ENCODE measurements at places on chromosomes 3 and 15.
A peak's percentile ranks its signal among the peaks of the same experiment; 100 is the strongest.

DNA sequence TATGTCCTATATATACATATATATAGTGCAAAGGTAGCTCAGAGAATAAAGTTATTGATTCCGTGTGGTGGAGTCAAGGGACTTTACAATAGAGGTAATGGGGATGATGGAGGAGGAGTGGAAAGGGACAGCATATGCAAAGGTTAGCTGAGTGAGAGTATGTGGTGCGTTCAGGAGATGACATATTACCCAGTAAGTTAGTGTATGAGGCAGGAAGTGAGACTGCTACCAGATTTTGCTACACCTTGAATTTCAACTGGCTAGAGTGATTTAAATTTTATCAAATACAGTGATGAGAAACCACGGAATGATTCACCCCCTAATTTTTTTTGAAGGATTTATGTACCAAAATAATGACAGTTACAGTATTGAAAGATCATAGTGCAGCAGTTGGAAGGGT lies 2.8 kb downstream of the ACTL6A start:
- DNase-seq = no peak

DNA sequence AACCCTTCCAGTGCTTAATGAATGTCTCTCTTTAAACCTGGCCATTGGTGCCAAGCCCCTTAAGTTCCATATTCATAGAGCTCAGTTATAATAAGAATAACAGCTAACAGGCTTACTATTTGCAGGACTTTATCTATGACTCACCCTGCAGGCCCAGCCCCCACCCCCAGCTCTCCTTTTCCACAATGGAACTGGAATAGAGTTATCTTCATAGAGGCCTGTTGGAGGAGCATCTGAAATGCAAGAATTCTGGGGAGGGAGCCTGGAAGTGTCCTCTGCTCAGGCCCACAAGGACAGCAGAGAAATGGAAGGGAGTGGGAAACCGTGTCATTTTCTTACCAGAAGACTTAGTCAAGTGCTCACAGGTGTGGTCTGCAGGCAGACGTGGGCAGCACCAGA lies 52.8 kb downstream of the SEMA5B start:
- DNase-seq = no peak

DNA sequence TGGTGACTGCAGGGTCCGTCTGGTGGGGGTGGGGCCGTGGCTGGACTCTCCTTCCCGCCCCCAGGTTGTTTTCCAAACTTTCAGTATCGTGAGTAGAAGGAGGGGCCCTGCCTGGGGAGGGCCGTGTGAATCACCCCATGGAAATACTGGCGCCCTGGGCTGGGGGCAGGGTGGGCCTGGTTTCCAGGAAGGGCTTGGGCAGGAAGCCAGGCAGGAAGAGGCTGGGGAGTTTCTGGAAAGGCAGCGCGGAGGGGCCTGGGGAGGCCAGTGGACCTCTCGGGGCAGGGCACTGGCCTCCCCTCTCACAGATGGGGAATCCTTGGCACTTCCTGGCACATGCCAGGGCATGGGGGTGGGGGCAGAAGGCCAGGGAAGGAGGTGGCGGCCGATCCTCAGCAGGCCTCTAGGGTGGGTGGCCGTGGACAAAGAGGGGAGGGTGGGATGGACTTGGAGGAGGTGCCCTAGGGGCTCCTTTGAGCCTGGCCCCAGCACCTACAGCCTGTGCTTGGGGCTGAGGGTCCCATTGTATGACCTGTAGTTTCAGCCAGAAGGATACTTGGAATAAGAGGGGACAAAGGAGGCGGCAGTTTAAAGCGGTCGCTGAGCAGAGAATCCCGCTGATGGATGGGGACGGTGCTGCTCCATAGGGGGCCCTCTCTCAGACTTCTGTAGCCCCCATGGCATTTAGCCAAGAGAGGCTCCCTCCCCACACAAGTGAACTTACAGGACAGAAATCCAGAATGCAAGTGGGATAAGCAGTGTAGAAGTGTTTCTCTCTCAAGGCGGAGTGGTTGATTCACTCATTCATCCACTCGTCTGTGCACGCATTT lies 56.5 kb upstream of the GATA2 start:
- peak; percentile 88 for DNase-seq

DNA sequence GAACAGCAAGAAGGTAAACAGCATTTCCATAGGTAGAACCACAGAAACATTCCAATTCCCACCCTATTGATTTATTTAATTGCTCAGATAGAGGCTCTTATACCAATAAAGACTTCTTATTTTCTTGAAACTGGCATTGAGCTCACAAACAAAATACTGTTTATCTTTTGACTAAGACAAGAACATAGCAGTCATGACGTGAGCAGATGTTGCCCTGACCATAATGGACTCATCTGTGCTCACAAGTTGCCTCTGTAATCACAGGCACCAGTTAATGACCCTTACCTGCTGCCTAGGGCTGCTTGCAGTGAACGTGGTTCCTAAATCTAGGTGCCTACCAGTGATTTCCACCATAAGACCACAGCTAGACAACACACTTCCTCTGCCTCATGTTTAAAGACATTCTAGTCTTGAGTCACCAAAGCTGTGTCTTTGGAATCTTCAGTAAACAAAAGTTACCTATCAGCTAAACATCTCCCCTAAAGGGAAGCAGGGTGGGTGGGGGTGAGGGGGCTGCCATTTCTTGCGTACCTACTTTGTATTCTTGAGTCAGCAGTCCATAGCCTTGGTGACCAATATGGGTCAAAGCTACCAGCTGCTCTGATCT lies 2.1 kb downstream of the FYCO1 start:
- DNase-seq = no peak

GRCh38 chr3:195183071-195183776 lies 87.7 kb downstream of the XXYLT1 start:
- DNase-seq = no peak

DNA sequence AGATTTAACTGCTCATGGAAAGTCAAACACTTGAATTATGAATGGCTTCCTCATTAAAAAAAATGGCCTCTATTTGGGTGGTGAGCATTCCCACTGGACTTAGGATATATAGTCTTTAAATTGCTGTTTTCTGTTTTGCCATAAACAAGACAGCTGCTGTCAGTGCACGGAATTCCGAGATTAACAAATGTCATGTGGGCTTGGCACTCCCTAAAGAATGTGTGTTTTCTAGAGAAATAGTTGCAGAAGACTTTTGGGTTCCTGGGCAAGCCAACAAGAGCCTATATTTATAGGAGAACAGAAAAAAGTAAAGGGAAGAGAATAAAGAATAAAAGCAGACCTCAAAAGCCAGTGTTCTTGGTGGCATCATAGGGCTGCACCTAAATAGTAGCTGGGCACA lies 13.6 kb upstream of the TFG start:
- DNase-seq = no peak

DNA sequence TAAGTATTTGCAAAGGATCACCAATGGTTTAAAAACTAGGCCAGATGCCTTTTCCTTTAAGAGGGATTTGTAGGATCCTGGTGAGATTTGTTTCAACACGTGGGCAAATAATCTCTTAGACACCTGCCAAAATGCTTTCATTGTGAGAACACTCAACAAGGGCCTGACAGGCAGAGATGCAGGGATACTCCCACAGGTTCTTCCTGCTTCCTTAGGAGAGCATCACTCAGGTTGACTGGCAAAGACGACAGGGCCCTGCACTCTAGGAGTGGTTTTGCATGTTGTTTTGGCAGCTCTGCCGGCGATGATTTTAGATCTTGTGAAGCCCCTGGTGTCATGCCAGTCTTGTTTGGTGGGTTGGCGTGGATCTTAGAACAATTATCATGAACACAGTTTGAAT lies 184.5 kb downstream of the NR1D2 start:
- DNase-seq = no peak

GRCh38 chr3:141875893-141876380 lies 506 bp upstream of the ATP1B3 start:
- no peak for DNase-seq

DNA sequence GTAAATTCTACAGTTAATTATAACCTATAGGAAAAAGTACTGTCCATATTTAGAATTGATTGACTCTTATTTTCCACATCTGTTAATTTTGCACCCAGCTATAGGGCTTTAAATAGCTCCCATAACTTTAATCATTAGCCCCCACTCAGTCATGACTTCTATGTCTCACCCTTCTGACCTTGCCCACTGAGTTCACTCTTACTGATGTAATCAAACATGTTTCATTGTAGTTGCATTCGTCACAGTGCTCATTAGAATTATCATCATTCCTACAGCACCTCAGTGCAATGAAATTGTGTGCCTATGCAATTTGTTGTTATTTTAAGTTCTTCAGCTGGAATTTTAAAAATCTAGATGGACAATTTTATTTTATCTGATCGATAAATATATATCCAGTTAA lies 151.4 kb downstream of the TIGIT start:
- DNase-seq = no peak

- DNase-seq = no peak
Measured at GRCh38 chr15:85367741-85368140, 12.7 kb upstream of the AKAP13 start.

- DNase-seq = no peak
Measured at GRCh38 chr3:172447611-172448579, at the start of gene GHSR. Gene GHSR, minus strand, starts transcription at chr3:172448456. Its CDS starts 43 bp downstream, at chr3:172448413.

DNA sequence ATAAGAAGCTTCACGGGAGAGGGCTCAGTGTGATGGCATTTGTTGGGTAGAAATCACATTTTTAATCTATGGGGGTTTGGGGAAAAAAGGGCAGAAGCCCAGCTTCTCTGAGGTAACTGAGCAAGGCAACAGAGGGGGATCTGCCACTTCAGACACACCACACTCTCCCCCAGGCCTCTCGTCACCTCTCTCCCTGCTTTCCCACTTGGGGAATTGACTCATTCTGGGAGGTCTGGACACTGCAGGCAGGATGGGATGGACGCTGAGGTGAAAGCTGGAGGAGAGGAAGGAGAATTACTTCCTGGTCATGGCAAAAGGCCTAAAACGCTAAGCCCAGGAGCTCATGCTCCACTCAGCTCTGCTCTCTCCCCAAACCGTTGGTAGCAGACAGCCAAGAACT lies 33.2 kb downstream of the MYO5C start:
- no peak for DNase-seq

GRCh38 chr3:61589856-61590255 lies 28.5 kb downstream of the PTPRG start:
- no peak for DNase-seq

DNA sequence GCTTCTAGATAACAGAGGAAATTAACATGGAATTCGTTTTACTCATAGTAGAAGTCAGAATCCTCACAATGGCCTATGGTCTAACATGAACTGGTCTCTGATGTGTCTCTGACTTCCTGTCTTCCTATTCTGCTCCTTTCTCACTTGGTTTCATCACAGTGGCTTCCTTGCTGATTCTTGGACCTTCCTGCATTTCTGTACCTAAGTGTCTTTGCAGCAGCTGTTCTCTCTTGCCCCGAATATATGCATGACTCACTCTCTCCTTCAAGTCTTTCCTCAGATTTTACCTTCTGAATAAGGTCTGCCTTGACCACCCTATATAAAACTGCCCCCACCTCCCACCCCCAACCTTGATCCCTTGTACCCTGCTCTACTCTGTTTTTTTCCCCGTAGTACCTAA lies 14.1 kb downstream of the ARL13B start:
- DNase-seq = no peak

DNA sequence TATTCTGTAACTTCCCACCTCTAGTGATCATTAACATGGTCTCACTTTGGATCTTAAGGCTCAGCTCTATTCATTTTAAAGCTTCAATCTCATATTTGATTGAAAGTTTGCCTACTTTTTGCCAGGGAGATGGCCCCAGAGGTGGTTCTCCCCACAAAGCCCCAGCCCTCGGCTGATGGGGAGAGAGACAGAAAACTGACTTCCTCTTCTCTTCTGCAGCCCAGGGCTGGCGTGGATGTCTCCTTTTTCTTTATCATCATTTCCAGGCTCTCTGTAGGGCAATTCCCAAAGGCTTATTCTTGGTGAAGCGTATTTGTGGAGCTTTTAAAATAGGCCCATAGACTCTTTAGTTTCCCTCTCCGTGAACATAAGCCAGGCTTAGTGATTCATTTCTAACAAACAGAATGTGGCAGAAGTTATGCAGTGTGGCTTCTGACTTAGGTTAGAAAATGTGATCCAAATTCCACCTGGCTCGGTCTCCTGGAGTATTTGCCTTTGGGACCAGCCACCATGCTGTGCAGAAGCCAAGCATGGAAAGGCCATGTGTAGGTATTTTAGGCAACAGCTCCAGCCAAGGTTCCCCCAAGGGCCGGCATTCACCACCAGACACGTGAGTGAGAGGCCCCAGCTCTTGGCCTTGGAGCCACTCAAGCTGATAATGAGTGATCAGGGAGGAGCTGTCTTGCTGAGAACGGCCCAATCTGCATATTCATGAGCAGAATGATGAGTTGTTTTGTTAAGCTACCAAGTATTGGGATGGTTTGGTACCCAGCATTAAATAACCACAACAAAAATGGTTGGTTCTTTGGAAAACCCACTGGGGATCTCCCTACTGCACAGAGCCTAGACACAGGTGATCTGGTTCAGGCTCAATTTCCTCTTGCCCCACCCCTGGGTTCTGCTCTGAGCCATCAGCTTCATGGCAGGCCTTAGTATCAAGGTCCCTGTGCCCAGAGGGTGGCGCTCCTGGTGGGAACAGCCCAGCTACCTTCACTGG lies 353.2 kb upstream of the PROK2 start:
- DNase-seq = no peak

- no peak for DNase-seq
Measured at GRCh38 chr15:42153874-42154211, 2.6 kb downstream of the PLA2G4F start.

DNA sequence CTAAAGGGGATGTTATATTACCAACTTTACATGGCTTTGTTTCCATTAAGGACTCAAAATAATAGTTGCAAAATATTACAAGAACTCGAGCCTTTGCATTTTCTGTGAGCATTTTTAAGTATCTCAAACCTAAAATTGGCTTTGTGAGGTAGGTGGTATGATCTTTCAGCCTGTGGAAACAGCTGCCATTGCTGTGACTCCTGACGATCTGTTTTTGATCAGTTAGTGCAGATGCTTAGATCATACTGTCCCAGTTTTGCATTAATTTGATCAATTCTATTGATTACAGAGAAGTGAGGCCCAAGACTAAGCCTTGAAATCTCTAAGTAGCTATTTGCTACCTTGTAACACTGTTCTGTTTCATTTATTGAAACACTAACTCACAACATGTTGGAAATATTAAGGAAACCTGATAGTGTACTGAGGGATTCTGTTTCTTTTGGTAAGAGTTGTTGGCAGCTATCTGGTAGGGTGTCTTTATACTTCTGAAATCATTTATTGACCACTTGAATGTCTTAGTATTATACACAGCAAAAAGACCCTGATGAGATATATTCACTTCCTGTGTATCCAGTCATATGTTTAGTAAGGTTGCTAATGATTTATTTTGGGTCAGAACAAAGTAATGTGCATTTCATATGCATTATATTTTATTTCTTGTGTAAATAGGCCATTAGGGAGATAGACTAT lies 14.8 kb downstream of the SKIL start:
- no peak for DNase-seq

GRCh38 chr15:56736881-56737707 lies 3.8 kb upstream of the ZNF280D start:
- no peak for DNase-seq

GRCh38 chr3:18134386-18135059 lies 290.6 kb downstream of the SATB1 start:
- DNase-seq = peak; percentile 32

- no peak for DNase-seq
Measured at GRCh38 chr3:154794814-154795445, 285.2 kb upstream of the MME start.
